ENCODE measurements at places on chromosomes 5 and 9.

- DNase-seq = no peak
These were observed 41.2 kb downstream of the FREM1 start for GRCh38 chr9:14868772-14869583.

- peak; percentile 55 for DNase-seq
These were observed 253.1 kb downstream of the PDE4D start for GRCh38 chr5:59640411-59640810.

GRCh38 chr9:134724912-134725604 lies 83.5 kb downstream of the COL5A1 start:
- DNase-seq = no peak

- no peak for DNase-seq
These were observed 15.4 kb upstream of the VPS13A start for GRCh38 chr9:77161966-77162365.

DNA sequence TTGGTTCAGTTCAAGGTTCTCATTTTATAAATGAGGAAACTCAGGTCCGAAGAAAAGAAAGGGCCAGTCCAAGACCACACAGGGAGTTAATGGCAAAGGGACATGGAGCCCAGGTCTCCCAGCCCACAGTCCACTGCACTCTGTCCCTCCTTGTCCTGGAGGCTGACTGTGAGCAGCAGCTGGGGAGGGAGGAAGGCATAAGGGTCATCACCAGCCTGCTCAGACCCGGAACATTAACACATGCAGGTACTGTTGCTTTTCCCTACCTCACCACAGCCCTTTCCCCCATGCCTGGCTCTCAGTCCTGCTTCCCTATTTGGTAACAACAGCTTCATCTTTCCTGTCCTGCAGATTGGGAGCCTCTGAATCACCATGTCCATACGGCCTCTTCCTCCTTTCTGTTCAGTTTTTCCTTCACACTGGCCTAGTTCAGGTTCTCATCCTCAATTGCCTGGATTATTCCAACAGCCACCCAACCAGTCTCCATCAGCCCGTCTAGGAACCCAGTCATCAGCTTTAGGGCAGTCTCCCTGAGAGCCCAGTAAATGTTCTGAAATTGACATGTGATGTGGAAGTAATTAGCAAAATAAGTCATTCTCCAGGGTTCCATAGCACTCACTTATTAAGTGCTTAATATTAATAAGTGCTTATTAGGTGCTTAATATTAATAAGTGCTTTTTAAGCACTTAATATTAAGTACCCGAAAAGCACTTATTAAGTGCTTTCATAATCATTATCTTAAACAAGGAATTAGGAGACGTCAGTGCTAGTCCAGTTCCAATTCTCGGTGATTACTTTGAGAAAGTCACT lies 4.3 kb downstream of the GPX3 start:
- no peak for DNase-seq

- no peak for DNase-seq
These were observed 6.7 kb upstream of the GCNT4 start for GRCh38 chr5:75058986-75059535.

- DNase-seq = no peak
These were observed 10.7 kb downstream of the DIRAS2 start for GRCh38 chr9:90631964-90632363.

DNA sequence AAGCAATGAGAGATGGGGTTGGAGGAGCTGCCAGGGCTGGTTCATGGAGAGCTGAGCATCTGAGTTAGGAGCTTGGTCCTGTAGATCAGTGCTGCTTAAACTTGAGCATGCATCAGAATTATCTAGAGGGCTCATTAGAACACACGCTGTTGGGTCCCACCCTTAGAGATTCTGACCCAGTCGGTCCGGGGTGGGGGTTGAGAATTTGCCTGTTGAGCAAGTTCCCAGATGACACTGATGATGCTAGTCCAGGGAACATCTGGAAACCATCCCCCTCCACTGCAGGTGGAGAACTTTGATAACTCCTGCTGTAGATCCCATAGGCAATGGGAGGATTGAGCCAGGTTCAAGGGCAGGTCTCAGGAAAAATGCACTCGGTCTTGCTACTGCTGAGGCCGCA lies 158.0 kb upstream of the KLF4 start:
- no peak for DNase-seq

- DNase-seq = peak; percentile 14
These were observed 167.1 kb downstream of the PIK3R1 start for GRCh38 chr5:68382640-68383039.

DNA sequence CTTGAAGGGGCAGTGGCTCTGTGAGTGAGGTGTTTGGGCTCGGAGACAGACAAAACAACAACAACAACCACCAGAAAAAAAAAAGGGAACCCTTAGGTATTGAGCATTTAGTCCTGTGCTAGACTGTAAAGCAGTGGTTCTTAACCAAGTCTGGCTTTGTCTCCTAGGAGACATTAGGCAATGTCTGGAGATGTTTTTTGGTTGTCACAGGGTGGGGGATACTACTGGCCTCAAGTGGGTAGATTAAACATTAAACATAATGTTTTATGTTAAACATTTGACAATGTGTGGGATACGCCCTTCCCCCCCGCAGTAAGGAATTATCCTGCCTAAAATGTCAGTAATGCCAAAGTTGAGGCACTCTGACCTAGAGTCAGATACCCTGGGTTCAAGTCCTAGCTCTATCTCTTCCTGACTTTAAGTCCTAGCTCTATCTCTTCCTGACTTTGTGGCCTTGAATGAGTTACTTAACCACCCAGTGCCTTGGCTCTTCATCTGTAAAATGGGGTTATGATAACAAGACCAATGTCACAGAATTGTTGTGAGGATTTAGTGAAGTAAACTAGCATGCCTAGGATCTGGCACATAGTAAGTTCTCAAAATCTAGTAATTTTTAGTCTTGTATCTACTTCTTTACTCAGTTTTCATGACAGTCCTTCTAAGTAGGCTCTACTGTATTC lies 1.8 kb downstream of the TRIM32 start:
- no peak for DNase-seq

DNA sequence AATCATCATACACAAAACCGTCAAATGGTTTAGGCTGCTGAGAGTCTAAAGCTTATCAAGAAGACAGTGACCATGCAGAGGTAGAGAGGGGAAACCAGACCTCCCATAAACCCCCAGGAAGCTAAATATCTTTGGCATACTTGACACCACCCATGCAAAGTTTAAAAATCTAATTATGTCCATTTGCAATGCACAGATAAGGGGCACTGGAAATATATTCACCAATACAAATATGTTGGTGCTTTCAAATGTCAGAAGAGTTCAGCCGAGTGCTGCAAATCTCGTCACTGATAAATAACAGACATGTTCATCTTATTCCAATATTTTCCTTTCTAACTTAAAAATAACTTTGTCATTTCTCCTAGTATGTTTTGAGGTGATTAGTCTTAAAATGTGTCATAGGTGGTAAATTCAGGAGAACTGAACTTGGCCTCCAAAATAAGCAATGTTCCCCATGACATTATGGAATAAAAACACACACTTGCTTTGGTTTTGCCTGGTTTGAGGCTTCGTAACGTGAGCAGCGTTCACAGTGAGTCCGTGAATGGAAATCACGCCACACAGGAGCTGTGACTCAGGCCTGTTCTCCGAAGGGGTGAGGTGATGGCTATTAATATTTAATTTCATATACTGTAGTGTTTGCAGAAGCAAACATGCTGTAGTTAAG lies 182.2 kb downstream of the AOPEP start:
- peak; percentile 68 for DNase-seq

GRCh38 chr5:13027874-13028273 lies 916.6 kb downstream of the DNAH5 start:
- no peak for DNase-seq

GRCh38 chr5:128470663-128471062 lies 67.4 kb downstream of the FBN2 start:
- no peak for DNase-seq

- peak; percentile 80 for DNase-seq
These were observed 344.2 kb downstream of the TMEM161B start for GRCh38 chr5:87924436-87924835.

DNA sequence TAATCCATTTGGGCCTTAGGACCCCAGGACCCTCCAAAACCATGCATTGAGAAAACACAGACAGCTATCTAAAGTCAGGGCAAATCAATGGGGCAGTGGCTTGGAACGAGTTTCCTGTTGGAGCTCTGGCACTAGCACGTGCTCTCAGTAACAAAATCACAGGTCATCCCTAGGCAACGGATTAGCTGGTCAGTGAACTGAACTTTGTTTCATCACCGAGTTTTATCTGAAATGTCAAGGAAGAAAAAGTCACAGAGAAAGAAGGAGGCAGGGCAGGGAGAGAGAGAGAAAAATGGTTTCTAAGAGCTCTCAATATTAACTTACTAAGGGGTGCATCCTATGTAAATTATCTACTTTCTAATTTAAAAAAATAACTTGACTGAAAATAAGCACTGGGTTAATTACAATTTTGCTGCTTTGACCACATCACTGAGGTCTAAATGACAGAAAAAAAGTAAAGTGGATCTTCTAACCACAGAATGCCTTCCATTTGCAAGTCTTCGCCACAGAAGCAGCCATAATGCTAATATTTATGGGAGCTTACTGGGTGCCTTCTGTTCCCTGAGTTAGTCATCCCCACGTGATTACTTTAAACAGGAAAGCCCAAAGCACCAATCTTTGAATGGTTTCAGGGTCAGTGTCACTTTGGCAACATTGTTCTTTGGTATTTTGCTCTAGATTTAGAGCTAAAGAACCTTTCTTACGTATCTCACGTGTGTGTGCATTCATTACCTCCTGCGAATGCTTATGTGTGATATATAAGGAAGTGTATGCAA lies 503.9 kb downstream of the RASEF start:
- DNase-seq = no peak

GRCh38 chr5:33257807-33258429 lies 182.8 kb upstream of the TARS1 start:
- DNase-seq = no peak

GRCh38 chr9:33742519-33742918 lies 52.8 kb upstream of the PRSS3 start:
- DNase-seq = peak; percentile 44

DNA sequence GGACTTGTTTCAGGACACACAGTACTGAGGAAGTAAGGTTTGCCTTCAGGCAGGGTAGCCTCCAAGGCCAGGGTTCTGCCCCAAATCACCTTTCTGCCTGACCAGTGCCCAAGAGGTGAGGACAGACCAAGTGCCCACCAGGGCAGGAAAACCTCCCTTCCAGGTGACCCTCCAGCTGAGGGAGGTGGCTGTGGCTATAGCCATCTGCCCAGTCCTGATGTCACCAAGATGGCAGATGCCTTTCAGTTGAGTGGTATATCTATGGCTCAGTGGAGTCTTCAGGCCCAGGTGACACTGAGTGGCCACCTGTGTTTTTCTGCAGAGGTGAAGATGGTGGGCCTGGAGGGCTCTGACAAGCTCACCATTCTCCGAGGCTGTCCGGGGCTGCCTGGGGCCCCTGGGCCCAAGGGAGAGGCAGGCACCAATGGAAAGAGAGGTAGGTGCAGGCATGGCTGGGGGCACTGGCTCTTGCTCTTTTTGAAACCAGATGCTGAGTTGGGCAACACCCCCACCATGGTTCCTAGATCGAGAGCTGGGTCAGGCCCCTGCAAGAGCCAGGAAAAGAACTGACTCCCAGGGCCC lies 1.7 kb downstream of the FCN2 start:
- no peak for DNase-seq

GRCh38 chr5:177094224-177095087 lies 7.7 kb downstream of the FGFR4 start:
- no peak for DNase-seq

DNA sequence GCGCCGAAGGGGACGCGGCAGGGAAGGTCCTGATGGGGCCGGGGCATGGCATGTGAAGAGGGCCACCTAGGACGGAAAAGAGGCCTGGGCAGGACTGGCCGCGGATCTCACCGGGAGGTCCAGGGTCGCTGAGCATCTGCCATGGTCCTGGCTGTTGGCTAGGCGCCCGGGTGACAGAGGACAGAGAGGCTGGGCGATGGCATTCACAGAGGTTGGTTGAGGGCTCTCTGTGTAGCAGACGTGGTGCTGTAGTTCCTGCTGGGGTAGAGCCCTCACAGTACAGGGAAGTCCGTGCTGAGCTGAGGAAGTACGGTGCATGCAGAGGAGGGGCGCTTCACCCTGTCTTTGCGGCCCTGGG lies 427 bp downstream of the PCYOX1L start:
- peak; percentile 35 for DNase-seq

GRCh38 chr5:65832152-65832551 lies 94.2 kb upstream of the ERBIN start:
- DNase-seq = no peak

DNA sequence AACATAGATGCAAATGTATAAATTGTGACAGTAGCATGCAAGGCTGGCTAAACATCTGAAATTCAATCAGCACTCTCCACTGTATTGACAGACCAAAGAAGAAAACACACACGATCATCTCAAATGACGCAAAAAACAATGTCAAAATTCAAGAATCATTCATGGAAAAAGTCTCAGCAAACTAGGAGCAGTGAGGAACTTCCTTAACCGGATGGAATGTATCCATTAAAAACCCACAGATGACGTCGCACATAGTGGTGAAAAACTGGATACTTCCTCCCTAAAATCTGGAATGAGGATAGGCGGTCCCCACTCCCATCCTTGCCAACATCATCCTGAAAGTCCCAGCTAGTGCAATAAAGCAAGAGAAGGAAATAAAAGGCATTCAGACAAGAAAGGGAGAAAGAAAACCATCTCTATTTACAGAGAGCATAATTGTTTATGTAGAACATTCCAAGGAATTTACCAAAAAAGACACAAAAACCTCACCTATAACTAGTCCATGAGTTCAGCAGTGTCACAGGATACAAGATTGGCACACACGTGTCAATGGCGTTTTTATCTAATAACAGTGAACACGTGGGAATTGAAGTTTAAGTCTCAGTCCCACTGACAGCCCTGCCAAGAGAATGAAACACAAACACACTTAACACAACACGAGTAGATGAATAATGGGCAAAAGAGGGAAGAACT lies 14.1 kb upstream of the CEP72 start:
- DNase-seq = no peak

GRCh38 chr5:14228219-14228618 lies 85.1 kb downstream of the TRIO start:
- DNase-seq = no peak

GRCh38 chr5:66860199-66860975 lies 264.2 kb downstream of the MAST4 start:
- DNase-seq = no peak

GRCh38 chr5:87188391-87188790 lies 79.3 kb upstream of the RASA1 start:
- DNase-seq = no peak

GRCh38 chr5:171418982-171419687 lies at the start of gene FGF18:
FGF18 (plus strand) TSS chr5:171419647; CDS start chr5:171420200, 553 bp downstream.
- DNase-seq = peak; percentile 69
